ENCODE measurements at places on chromosomes 2 and 18.

DNA sequence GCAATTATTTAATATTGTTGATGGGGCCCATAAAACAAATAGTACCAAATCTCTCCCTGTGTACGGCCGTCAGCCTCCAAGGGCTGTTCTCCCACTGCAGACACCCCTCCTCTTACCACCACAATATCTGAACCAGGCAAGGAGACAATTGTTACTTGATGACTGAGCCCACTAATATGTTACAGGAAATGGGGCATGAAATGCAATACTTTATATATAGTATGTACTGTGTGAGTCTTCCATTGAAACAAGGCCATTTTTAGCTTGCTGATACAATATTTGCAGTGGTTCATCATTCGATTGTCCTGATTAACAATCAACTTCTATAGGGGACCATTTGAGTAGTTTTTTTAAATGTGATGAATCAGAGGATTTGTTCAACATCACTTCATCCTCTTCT lies 307.3 kb downstream of the GBX2 start:
- DNase-seq = no peak

GRCh38 chr2:129058981-129059380 lies 740.3 kb upstream of the HS6ST1 start:
- no peak for DNase-seq

DNA sequence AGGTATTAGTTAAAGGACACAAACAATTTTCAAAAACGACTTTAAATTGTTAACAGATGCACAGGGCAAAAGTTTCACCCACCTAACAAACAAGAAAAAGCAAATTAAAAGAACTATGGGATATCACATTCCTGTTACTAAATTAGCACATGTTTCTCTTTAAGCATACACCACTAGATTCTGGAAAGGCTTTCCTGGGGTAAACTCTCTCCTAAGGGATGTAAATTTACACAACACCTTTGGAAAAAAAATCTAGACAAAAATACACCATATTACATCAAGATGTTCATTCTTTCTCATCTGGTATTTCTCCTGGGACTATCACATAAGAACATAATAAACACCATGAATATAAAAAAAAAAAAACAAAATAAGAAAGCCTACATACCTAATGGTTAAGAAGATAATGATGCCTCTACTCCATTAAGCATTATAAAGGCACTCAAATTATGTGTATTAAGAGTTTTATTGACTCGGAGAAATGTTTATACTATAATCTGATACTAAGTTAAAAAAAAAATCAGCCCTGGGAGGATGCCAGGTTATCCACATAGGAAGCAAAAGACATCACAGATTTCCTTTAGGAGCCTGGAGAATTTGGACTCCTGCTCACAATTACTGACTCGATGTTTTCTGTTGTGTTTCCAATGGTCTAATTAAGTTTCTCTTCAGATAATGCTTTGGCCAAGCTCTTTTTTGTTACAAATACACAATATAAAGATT lies 82.8 kb upstream of the AFF3 start:
- no peak for DNase-seq

GRCh38 chr2:98871506-98871905 lies 64.5 kb downstream of the CRACDL start:
- DNase-seq = no peak

GRCh38 chr2:104040771-104041170 lies 813.1 kb upstream of the POU3F3 start:
- no peak for DNase-seq

- DNase-seq = no peak
Measured at GRCh38 chr2:10772868-10773215, 39.7 kb downstream of the PDIA6 start.

GRCh38 chr2:203629699-203630098 lies 76.7 kb upstream of the CD28 start:
- DNase-seq = no peak

- no peak for DNase-seq
Measured at GRCh38 chr18:22723773-22724172, 209.4 kb upstream of the RBBP8 start.

DNA sequence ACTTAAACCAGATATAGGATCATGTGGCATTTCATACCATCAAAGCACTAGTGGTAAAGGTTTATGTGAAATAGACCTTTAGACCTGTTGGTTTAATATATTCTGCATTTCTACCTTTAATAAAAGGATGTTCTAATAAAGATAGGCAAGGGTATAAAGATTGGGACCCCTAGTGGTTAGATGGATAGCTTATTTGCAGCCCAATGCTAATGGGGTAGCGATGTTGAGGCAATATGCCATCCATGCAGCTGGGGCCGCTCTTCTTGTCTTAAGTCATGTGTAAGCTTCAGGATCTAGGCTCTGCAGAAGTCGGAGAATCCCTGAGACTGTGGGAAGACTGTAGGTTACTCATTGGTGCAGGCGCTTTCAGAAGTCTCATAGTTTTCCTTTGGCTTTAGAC lies 114.9 kb downstream of the ICOS start:
- DNase-seq = no peak

GRCh38 chr18:58669731-58670378 lies 1.4 kb upstream of the MALT1 start:
- no peak for DNase-seq

- DNase-seq = no peak
Measured at GRCh38 chr2:28893488-28893887, 979 bp upstream of the WDR43 start.

- DNase-seq = peak; percentile 47
Measured at GRCh38 chr18:48161191-48161910, 230.9 kb upstream of the SMAD2 start.

- no peak for DNase-seq
Measured at GRCh38 chr2:183195998-183196409, 71.8 kb downstream of the NUP35 start.

GRCh38 chr2:109098251-109098920 lies 30.6 kb upstream of the SH3RF3 start:
- no peak for DNase-seq

DNA sequence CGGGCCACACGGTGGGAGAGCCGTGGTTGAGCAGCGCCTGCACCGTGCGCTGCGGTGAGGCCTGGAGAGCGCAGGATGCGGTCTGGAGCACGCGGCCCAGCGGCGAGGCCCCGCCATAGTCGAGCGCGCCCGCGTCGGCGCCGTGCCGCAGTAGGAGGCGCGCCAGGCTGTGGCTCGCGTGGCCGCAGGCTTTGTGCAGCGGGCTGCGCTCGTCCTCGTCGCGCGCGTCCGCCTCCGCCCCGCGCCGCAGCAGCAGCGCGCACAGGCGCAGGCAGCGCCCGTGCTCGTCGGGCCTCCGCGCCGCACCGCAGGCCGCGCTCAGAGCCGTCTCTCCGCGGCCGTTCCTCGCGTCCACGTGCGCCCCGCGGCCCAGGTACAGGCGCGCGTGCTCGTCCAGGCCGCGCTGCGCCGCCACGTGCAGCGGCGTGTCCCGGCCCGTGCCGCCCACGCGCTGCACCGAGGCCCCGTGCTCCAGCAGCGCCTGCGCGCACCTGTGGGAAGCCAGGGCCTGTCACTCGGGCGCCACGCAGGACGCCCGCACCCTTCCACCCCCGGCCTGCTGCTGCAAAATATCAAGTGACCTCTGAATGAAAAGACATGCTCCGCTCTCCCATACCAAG lies 46.3 kb upstream of the GBX2 start:
- DNase-seq = no peak

DNA sequence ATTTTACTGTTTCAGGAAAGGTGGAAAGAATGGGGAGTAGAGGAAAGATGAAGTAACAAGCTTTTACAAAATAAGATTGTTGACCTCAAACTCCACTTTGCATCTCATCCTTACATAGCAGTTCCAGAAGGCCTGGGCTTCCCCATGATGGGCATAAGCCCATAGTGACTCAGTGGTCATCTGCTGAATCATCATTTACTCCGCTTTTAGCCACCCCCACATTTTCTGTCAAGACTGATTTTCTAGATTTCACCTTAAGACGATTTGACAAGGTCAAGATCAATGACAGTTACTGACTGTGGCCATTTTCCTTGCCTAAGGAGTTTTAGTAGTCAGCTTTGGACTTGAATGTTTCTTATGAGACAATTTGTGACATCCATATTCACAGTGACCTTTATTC lies 49.4 kb downstream of the PLEKHM3 start:
- DNase-seq = no peak

DNA sequence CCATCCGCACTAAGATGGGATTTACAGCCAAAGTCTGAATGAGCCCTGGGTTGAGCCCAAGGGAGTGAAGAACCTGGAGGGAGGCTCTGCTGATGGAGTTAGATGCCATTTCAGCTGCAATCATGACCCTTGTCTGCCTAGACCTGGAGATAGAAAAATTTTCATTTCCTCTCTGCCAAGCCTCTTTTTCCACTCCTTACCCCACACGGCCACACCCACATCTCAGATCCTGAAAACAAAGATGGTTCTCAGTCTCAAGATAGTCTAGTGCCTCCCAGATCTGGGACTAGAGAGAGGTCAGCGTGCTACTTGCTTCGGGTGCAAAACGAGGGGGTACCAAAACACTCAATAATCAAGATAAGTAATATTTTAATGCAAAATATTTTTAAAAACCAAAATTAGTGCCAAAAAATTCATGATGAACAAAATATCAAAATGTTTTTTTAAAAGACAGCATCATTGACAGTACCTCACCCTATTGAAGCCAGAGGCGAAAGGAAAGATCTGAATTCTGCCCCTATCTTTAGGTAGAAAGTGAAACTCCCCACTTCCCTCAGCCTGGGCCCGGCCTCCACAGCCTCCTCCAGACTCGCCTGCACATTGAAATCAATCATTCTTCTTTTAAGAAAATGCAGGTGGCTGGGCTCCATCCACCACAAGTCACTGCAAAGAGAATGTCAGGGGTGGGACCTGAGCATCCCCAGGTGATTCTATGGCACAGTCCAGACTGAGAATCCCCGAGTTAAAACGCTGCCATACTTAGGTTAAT lies 57.8 kb upstream of the GPR45 start:
- no peak for DNase-seq

Data from G401 (cell line).